ENCODE measurements at places on chromosomes 16 and 17. TPM values are rescaled to one million over a fixed set of nuclear protein-coding genes. Genes with fewer than 3 reads are reported as not detected.
A peak's percentile ranks its signal among the peaks of the same experiment; 100 is the strongest.

Gene KRTAP3-1
- not detected for total RNA-seq

Gene CHST4
- total RNA-seq = not detected

Gene HS3ST3A1
- total RNA-seq = 20.6 TPM

Gene KRT25
- total RNA-seq = not detected

GRCh38 chr17:13409455-13409854 lies 192.3 kb downstream of the HS3ST3A1 start:
- H3K27ac ChIP-seq = no peak overlapping the region
- DNase-seq = no peak
- H3K36me3 ChIP-seq = no peaks in the 10 kb centered on the region
- no peaks in the 10 kb centered on the region for H3K27me3 ChIP-seq

- H3K27me3 ChIP-seq = no peaks in the 10 kb centered on the region
- no peaks in the 10 kb centered on the region for H3K4me1 ChIP-seq
Measured at GRCh38 chr16:50037662-50038220, 12.7 kb downstream of the CNEP1R1 start.

DNA sequence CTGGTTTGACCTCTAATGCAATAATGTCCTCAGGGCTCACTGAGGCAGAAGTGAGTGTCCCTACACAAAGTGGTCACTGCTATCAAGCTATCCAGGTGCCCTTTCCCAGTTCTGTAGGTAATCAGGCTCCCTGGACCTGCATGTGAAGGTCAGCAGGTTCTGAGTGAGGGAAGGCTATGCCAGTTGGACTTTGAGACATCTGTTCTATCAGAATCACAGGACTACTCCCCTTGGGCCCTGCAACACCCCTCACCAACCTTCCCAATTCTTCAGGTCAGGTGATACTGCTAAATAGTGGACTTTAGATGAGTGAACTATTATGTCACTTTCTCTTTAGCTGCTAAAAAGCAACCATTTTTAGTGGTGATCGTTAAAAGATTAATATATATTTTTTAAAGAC lies 37.6 kb downstream of the ZZEF1 start:
- peak; percentile 29 for DNase-seq
- peaks cover 100% of the 10 kb centered on the region for H3K36me3 ChIP-seq
- H3K4me3 ChIP-seq = no peak overlapping the region
- H3K4me1 ChIP-seq = peaks cover 12% of the 10 kb centered on the region
- no peak overlapping the region for H3K27ac ChIP-seq
- H3K27me3 ChIP-seq = no peaks in the 10 kb centered on the region

GRCh38 chr16:85757341-85757822 lies 6.5 kb upstream of the C16orf74 start:
- no peaks in the 10 kb centered on the region for H3K27me3 ChIP-seq
- H3K36me3 ChIP-seq = no peaks in the 10 kb centered on the region
- no peak overlapping the region for H3K4me3 ChIP-seq

- no peak overlapping the region for H3K27ac ChIP-seq
- H3K27me3 ChIP-seq = no peaks in the 10 kb centered on the region
- H3K4me1 ChIP-seq = no peaks in the 10 kb centered on the region
Measured at GRCh38 chr16:10013364-10013763, 168.9 kb downstream of the GRIN2A start.

GRCh38 chr16:22030087-22030812 lies 22.3 kb downstream of the MOSMO start:
- no peaks in the 10 kb centered on the region for H3K36me3 ChIP-seq
- no peaks in the 10 kb centered on the region for H3K27me3 ChIP-seq
- no peak overlapping the region for H3K4me3 ChIP-seq

- no peak overlapping the region for H3K4me3 ChIP-seq
- no peaks in the 10 kb centered on the region for H3K36me3 ChIP-seq
- no peaks in the 10 kb centered on the region for H3K27me3 ChIP-seq
- no peak overlapping the region for H3K27ac ChIP-seq
- H3K4me1 ChIP-seq = no peaks in the 10 kb centered on the region
- no peak for DNase-seq
Measured at GRCh38 chr16:11278681-11279628, 2.2 kb downstream of the PRM1 start.

- H3K27ac ChIP-seq = no peak overlapping the region
- no peak for DNase-seq
- H3K4me1 ChIP-seq = no peaks in the 10 kb centered on the region
- no peaks in the 10 kb centered on the region for H3K36me3 ChIP-seq
Measured at GRCh38 chr16:71985262-71985974, 14.8 kb downstream of the PKD1L3 start.

All from Peyer's patch (tissue), 4 donors.